ENCODE measurements at places on chromosomes 4 and X.

DNA sequence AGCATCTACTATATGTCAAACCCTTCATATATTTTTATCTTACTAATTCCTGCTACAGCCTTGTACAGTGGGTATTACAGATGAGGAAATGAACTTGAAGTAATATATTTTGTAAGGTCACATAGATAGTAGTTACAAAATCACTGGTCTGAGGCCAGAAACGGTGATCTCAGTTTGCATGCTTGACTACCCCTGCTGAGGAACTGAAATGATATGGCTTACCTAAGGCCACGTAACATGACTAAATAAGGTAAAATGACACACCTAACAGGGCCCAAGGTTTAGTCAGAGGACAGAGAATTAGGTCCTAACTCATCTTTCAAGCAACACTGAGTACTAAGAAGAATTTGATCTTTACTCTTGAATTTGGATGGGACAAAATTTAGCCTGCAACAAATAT is 1.5 kb upstream of the COMMD8 start:
- no peak for DNase-seq

GRCh38 chrX:76987381-76987780 is 459.8 kb upstream of the FGF16 start:
- no peak for DNase-seq

GRCh38 chr4:63757929-63758328 is 651.3 kb downstream of the TECRL start:
- DNase-seq: no peak

GRCh38 chr4:30979402-30979801 is 259.2 kb downstream of the PCDH7 start:
- no peak for DNase-seq

- DNase-seq: no peak
These were observed 85.9 kb downstream of the RNF150 start for GRCh38 chr4:141047228-141047884.

DNA sequence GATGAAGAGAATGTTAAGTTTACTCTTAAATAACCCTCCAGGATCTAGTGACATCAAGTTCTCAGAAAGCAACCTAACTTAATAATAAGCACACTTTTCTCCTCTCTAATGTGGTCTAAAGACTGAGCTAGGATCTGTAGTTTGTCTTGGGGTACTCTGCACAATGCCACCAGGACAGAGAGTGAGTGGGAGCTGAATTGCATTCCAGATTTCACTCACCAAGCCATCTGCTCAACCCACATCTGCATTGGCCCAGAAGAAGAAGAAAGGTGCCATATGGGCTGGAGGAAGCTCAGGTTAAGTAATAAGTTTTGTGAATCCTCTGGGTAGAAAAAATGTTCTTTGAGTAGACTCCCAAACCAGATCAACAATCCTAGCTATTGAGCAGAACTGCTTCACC is 384.6 kb downstream of the PPP3CA start:
- no peak for DNase-seq

GRCh38 chrX:50691820-50692219 is 122.2 kb downstream of the SHROOM4 start:
- no peak for DNase-seq

DNA sequence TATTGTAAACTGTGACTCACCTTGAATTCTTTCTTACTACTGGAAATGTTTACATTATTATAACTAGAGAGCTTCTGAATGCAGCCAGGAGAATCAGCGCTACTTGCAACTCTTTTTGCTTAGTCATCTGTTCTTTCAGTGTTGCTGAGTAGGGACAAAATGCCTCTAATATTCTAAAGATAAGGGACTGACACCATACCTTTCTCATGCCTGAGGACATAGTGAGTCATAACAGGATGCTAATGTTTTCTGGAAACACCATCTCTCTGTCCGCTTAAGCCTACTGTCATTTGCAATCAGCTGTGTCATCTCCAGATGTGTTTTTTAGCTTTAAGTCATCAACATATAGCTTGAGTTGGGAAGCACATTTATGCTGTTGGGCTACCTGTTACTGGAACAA is 108.3 kb downstream of the QRFPR start:
- no peak for DNase-seq

Measured in H1 (cell line).